ENCODE measurements at places on chromosomes 4 and X.

- DNase-seq: peak; percentile 42
Observed at GRCh38 chr4:68271851-68272357, 26.4 kb upstream of the TMPRSS11B start.

GRCh38 chrX:11666952-11667685 is 1.4 kb upstream of the ARHGAP6 start:
- no peak for DNase-seq

- DNase-seq: no peak
Observed at GRCh38 chrX:120144178-120144844, 14.1 kb upstream of the RHOXF2 start.

DNA sequence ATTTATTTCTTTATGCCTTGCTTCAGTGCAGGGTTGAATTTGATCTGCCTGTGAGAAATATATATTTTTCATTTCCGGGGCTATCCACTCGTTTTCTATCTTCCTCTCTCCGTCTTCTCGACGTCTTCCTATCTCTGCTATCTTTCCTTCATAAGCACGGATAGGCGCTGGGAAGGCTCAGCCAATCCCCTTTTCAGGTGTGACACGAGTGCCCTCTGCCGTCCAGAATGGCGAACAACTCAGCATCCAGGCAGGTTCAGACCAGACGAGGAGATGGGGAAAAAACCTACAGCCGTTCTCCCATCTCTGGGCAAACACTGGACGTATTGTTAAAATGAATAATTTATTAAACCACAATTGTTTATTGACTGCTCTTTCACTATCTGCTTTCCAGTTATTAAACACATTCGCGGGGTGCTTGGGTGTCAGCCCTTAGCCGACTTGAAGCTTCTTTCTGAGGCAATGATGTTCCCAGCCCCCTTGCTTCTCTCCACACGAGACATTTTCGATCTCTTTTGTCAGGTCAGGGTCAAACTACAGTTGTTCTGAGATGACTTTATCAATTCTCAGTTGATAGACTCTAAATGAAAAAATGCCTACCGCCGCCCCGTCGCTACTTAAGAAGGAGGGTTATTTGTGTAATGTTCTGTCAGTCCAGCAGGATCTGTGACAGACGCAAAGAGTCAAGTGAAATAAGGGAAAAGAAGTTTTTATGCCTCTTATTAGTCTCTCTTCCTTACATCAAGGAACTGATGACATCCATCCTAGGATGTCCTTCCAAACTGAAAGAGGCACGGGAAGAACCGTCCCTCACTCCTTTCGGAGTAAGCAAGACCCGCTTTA is 96.3 kb upstream of the NOCT start:
- peak; percentile 36 for DNase-seq

DNA sequence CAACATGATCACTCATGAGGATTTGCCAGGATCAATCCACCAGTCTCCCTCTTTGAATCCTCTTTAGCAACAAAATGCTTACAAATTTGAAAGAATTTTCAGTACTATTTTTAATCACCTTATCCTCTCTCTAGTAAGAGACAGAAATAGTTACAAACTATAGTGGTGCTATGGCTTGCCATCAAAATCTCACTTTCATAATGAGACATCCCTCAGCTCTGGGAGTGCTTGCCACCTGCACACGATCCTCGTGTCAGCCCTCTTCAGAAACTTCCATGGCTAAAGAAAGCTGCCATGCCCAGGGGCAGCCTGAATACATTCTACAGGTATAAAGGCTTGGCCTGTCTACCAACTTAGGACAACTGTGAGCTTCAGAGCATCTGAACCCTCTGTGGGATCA is 5.1 kb upstream of the DHX15 start:
- DNase-seq: no peak

GRCh38 chr4:26905172-26905571 is 44.5 kb downstream of the STIM2 start:
- DNase-seq: no peak
